Liver (tissue), 10 donors: ENCODE measurements at places on chromosomes 4 and X. TPM values are rescaled to one million over a fixed set of nuclear protein-coding genes. Genes with fewer than 3 reads are reported as not detected.
A peak's percentile ranks its signal among the peaks of the same experiment; 100 is the strongest.

NWD2 gene
- 0.37 TPM for total RNA-seq

NDUFC1 gene
- total RNA-seq = 46.6 TPM

- no peak for DNase-seq
Observed at GRCh38 chr4:101158134-101158482, 189.2 kb downstream of the PPP3CA start.

DNA sequence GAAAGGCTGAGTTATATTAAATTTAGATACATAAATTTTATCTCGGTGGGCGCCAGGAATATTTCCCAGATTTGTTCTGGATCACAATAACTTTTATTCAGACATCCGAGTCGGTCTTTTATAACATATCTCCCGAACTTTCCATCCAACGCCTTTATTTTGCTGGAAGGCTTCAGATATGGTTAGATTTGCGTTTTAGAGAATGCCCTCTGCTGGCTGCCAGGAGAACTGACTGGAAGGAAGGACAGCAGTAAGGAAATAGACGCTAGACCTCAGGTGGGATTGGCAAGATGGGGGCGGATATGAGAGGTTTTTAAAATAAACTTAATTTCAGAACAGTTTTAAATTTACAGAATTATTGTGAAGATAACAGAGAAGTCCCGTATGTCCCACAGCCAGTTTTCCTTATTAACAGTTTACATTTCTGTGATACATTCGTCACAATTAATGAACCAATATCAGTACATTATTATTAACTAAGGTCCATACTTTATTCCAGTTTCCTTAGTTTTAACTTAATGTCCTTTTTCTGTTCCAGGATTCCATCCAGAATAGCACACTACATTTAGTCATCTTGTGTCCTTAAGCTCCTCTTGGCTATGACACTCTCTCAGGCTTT, 4.6 kb upstream of the KANTR start:
- peak; percentile 36 for DNase-seq

GRCh38 chr4:98733601-98734000, 75.2 kb upstream of the TSPAN5 start:
- no peak for DNase-seq

DNA sequence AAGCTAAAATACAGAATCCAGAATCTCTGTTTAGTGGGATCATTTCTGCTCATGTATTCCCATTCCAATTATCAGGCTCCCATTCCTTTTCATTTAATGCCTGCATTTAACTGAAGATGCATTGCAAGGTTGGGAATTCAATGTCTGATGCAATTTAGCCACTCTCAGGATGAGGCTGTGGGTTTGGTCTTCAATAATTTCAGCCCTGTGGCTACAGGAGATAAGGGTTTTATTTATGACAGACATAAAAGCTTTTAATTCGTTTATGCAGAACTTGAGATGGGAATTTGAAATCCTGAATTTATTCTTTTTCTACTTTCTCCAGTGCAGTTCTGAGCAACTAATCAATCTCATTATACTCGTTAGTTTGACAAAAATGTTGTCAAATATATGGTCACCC, 1225.9 kb downstream of the PCDH18 start:
- DNase-seq = no peak

DNA sequence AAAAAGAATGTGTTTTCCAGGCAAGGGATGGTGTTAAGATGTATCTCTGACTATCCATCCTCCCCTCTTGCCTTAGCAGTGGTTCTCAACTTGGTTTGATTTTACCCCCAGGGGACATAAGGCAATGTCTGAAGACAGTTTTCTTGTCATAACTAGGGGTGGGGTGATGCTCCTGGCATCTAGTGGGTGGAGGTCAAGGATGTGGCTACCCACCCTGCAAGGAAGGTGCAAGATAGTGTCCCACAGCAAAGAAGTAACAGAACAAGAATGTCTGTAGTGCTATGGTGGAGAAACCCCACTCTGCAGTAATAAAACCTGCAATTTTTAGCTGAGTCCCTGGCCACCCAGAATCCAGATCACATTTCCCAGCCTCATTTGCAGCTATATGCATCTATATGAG, 81.2 kb upstream of the TBL1X start:
- DNase-seq = no peak
